ENCODE measurements at places on chromosomes 7 and 10.

DNA sequence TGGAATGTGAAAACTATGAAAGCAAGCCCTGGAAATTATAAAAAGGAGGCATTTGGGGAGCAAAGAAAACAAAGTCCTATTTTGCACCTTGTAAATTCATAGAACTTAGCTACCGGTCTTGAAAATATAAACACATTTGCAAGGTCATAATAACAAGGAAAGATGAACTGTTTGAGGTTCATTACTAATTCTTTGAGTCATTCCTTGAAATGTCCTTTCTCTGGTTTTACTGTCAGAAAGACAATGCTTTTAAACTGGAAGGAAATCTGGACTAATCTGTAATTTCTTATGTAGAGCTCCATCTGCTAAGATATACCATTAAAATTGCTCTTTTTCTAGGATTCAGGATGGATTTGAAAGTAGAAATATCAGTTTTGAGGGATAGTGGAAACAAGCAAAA lies 1.4 kb downstream of the ERLIN1 start:
- no peak for DNase-seq

DNA sequence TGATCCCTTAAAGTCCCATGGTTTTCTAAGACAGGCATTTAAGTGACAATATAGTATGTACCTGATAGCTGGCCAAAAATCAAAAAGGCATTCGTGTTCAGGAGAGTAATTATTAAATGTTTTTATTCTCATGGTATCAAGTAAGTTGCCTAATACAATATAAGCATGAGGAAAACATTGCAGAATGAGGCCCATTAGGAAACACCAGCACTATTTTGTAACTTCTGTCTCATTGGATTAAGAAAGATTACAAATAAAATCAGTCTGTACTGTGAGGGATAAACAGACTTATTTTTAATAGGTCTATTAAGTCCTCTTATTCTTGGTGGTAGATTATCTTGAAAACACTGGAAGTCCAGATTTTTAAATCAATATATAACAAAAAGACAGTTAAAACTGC lies 110.1 kb downstream of the SNX13 start:
- DNase-seq, result no peak

DNA sequence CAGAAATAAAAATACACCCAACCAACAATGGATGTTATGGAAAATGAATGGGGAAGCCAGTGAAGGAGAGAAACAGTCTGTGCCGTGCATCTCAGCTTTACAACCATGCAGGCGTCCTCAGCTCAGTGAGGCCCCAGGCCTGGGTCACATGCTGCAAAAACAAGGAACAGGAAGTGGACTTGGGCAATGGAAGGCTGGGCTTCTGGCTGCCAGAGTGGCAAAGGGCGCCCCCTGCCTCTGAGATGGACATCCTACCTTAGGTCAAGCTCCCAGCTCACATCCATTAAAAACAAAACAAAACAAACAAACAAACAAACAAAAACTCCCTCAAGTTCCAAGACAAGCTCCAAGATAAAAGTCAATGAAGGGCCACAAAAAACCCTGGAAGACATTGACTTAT lies 54.7 kb upstream of the AFAP1L2 start:
- DNase-seq, result peak; percentile 1

DNA sequence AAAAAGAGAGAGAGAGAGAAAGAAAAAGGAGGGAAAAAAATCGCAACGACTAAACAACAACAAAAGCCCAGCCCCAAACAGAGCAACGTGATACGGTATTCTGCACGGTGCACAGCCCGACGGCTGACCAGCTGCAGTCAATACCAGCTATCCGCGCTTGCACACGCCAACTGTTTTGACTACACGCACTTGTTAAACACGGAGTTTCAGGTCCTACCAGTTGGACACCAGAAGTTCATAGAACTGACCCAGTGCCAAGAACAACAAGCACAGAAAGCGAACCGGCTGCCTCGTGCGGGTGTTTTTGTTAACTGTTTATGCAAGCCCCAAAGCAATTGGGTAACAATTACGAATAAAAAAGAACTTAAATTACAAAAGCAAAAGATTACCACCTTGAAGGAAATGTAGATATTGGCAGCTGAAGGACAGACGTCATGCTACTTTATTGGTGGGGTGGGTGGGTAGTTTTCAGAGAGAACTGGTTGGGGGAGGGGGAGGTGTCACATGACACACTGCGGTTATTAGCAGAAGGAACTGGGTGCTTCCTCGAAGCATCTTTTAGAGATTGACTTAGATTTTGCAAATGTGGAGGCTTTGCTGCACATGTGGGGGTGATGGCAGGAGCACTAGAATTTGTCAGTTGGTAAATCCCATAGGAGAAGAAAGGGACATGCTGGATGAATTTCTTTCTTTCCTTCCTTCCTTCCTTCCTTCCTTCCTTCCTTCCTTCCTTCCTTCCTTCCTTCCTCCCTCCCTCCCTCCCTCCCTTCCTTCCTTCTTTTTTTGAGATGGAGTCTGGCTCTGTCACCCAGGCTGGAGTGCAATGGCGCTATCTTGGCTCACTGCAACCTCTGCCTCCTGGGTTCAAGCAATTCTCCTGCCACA lies 110.6 kb upstream of the EFCAB10 start:
- DNase-seq, result no peak

GRCh38 chr7:79998363-79998762 lies 136.3 kb upstream of the GNAI1 start:
- no peak for DNase-seq

DNA sequence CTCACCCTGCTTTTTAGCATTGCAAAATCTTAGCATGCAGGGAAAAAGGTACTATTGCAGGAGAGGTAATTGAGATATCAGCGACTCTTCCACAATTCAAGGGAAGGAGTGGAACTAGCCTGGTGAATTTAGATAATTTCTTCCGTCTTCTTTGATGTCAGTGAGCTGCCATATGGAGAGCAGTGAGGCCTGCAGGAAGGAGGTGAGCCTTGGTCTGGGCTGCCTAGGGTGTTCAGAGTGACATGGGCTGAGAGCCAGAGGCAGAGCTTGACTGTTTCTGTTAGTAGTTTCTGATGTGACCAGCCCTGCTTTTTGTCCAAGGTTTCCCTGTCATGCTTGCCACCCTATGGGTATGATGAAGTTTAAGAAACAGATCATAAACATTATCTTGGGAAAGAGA lies 28.6 kb downstream of the KAT6B start:
- no peak for DNase-seq

DNA sequence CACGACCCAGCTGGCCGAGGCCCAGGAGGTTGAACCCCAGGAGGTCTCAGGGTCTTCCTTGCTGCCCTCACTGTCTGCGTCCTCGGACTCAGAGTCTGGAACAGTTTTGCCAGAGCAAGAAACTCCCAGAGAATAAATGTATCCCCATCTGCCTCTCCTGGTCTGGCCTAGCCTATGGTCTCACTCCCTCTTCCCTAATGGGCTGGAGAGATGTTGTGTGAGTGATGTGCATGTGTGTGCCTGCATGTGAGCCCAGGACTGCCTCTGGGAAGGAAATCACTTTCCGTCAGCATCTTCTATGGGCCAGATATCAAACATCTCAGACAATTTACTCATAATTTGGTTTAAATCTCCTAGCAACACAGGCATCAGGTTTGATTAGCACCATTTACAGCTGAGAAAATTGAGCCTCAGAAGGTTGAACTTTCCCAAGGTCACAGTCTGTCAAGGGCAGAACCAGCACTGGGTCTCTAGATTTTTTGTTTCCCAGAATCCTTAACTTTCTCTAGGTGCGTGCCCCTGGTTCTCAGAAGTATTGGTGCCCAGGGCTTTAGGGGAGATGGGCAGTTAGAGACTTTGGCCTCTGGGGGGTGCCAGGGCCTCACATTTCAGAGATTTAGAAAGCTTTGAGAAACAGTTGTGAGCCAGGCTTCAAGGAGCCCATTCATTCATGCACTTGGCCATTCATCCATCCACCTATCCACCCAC lies 4.9 kb downstream of the TMEM270 start:
- DNase-seq, result peak; percentile 13

DNA sequence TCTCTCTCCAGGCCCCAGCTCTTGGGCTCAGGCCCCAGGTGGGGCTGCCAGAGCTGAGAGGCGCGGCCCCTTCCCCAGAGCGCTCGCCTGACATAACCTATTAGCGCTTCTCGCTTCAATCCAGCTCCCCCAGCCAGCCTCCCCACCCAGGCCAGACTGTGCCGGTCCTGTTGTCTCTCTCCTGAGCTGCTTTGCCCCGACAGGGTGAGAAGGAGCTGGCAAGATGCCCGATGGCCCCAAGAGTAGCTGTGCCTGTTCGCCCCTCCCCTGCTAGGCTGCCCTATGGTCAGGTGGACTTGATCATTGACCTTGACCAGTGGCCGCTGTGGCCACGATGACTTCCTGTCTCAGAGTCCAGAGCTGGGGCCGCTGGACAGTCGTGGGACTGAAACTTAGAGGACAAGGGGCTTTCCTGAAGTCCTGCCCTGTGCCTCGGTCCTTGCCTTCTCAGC lies 9.1 kb downstream of the TMEM270 start:
- DNase-seq, result no peak

DNA sequence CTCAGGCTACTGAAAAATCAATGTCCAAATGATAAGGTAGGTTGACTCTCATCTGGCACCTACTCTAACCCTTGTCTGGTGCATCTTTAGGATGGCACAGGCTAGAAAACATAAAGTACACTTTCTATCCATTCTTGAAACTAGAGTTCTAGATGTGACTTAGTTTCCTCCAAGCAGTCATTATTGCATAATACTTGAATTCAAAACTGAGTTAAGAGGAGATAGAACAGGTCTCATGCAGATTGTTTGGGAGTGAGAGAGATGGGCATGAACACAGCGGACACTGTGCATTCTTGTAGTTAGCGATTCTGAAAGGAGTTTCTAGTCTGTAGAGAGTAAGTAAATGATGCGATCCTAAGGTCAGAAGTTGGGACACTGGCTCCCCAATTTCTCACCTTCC lies 149.2 kb downstream of the PDE1C start:
- DNase-seq, result no peak

- no peak for DNase-seq
These were observed 190.9 kb downstream of the RNLS start for GRCh38 chr10:88392222-88392621.

DNA sequence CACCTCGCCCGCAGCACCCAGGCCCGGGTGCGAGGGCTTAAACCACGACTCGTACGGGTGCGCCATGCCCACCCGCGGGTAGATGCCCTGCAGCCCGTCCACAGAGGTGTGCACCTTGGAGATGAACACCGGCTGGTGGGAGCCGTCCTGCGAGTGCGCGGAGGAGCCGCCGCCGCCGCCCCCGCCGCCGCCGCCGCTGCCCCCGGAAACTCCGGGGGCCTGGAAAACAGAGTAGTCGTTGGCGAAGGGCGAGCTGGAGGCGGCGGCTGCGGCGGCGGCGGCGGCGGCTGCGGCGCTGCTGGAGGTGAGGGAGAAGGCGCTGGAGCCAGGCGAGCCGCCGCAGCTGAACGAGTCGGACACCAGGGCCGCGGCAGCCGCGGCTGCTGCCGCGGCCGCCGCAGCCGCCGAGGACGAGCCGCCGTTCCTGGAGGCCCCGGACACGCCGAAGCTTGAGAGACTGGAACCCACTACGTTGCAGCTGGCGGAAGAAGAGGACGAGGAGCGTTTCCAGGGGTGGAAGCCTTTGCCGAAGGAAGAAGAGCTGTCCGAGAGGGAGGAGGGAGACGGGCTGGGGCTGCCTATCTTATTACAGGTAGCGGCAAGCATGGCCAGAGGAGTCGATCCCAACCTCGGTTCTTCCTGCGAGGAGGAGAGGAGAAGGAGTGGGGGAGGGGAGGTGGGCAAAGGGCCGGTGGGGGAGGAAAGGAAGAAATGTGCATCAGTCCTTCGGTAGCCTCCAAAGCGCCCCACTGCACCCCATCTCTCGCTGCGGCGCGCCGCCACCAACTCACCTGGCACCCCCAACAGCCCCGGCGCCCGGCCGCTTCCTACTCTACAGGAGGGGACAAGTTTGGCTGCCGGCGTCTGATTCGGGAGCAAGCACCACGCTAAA lies 1.3 kb downstream of the SP8 start:
- no peak for DNase-seq

DNA sequence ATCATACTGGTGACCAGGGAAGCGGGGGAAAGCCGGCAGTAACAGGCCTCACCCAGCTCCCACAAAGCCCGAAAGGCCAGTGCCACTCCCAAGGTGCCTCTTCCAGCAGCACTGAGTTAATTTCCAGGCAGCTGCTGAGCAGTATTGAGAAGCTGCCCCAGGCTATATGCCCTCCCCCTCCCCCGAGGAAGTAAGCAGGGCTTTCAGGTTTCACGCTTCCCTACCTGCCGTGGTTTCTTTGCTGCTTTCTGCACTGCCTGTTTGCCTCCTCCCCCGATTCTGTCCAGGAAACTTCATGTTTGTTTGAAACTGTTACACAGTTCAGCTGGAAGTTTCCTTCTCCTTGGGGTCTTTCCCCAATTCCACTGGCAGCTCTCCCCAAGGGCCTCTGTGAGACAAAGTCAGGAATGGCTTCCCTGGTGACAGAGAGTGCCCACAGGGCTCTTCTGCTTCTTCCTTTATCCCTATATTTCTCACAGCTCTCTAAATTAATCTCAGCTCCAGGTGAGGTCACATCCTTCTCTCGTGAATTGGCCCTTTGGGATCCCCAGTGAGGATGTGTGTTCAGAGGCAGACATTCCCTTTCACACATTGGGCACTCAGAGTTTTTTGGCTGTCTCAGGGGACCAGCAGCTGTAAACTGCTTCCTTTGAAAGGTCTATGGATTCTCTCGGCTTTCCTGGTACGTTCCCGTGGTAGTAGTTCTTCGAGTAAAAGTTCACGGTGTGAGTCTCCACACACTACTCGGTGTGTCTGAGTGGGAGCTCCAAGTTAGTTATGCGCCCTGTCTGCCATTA lies 19.4 kb downstream of the C1GALT1 start:
- no peak for DNase-seq

GRCh38 chr10:86252556-86252955 lies 114.0 kb downstream of the GRID1 start:
- DNase-seq, result no peak

GRCh38 chr7:93442478-93443224 lies 131.9 kb downstream of the CALCR start:
- peak; percentile 24 for DNase-seq

DNA sequence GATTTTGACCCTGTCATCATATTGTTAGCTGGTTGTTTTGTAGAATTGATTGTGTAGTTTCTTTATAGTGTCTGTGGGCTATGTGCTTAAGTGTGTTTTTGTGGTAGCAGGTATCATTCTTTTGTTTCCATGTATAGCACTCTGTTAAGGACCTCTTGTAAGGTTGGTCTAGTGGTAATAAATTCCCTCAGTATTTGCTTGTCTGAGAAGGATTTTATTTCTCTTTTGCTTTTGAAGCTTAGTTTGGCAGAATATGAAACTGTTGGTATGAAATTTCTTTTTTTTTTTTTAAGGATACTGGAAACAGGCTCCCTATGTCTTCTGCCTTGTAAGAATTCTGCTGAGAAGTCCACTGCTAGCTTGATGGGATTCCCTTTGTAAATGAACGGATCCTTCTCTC lies 1073.4 kb downstream of the LRMDA start:
- no peak for DNase-seq

DNA sequence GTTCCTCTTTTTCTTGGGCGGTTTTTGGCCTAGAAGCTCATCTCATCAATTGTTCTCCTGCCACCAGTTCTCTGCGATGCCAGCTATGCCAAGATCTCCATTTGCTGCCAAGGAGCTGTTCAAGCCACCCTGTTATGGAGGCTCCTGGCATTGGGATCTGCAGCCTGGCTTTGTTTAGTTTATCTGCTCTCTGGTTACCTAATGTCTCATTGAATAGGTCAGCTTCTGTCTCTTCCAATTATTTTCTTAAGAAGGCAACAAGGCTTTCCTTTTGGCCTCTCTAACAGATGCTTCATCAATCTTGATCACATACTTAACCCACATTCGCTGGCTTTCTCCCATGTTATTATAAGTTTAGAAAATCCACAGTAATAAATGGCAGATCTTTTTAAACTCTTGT lies 20.6 kb upstream of the SDK1 start:
- no peak for DNase-seq
